ENCODE measurements at places on chromosomes 11 and 22. TPM values are rescaled to one million over a fixed set of nuclear protein-coding genes. Genes with fewer than 3 reads are reported as not detected.
A peak's percentile ranks its signal among the peaks of the same experiment; 100 is the strongest.

GRCh38 chr11:7538466-7539454 is 25.0 kb downstream of the PPFIBP2 start:
- no peak for DNase-seq
- H3K27me3 ChIP-seq = peaks cover 15% of the 10 kb centered on the region
- no peaks in the 10 kb centered on the region for H3K36me3 ChIP-seq
- H3K4me1 ChIP-seq = peaks cover 11% of the 10 kb centered on the region

- DNase-seq = no peak
- no peak overlapping the region for H3K27ac ChIP-seq
- H3K4me1 ChIP-seq = peaks cover 25% of the 10 kb centered on the region
- H3K36me3 ChIP-seq = no peaks in the 10 kb centered on the region
These were observed 230.7 kb downstream of the FAT3 start for GRCh38 chr11:92455210-92455790.

DNA sequence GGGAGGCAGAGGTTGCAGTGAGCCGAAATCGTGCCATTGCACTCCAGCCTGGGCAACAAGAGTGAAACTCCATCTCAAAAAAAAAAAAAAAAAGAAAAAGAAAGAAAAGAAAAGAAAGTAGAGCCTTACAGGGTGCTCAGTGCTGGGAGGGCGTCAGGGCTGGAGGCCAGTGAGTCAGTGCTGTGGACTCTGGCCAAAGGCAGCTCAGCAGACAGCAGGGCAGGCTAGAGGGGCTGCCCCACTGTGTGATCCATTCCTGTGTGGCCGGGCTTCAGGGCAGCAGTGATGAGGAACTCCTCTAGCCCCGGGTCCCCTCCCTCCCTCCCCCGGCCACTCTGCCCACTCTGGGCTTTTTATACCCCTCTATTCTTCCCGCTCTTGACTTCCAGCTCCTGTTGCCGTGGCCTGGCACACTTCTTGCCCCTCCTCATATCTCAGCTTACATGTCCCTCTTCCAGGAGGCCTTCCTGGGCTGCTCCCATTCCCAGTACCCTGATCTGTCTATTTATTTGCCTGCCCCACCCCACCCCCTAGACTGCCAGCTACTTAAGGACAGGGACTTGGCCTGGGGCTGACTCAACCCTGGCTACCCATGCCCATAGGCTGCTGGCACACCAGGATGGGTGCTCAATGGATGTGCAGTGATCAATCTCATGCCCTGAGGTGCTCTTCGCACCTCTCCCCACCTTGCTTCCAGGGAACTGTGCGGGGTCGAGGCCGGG is 10.1 kb downstream of the SYT12 start:
- peaks cover 5% of the 10 kb centered on the region for H3K4me1 ChIP-seq
- no peak overlapping the region for H3K4me3 ChIP-seq

GRCh38 chr11:105357146-105357545 is 217.6 kb upstream of the CARD18 start:
- H3K27me3 ChIP-seq = no peaks in the 10 kb centered on the region
- no peak for DNase-seq
- H3K4me3 ChIP-seq = no peak overlapping the region
- no peak overlapping the region for H3K27ac ChIP-seq
- H3K36me3 ChIP-seq = no peaks in the 10 kb centered on the region

GRCh38 chr11:101748572-101749344 is 165.0 kb upstream of the TRPC6 start:
- DNase-seq = no peak
- peaks cover 49% of the 10 kb centered on the region for H3K27me3 ChIP-seq
- peaks cover 15% of the 10 kb centered on the region for H3K4me1 ChIP-seq
- no peaks in the 10 kb centered on the region for H3K36me3 ChIP-seq
- no peak overlapping the region for H3K4me3 ChIP-seq

DNA sequence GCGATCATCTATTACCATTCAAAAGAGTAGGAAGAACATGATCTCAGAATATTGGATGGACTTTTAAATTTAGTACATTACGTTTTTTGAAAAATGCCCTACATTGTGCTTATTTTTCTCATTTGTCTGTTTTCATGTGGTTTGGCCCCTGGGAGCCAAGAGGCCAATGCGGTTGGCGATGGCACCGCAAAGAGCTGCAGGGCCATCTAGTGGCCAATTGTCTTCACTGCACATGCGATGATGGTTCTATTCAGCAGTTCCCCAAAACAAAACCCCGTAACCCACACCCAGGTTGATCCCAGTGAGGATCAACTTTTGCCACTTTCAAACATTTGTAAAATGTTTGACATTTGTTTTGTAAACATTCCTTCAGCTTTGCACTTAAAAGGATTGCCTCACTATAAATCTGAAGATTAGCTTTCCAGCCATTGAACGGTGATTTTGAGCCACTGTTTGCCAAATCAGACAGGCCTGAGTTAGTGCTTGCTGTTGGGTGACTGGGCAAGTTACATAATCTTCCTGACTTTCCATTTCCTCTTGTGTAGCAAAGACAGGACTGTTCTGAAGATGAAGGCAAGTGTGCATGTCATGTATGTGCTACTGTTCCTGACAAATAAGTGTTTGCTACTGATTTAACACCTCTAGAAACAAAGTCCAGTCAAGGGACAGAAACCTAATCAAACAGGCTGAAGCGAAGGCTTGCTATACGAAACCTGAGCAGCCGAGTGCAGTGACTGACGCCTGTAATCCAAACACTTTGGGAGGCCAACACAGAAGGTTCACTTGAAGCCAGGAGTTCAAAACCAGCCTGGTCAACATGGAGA is 29.2 kb upstream of the XBP1 start:
- DNase-seq = peak; percentile 62
- H3K4me3 ChIP-seq = no peak overlapping the region
- H3K4me1 ChIP-seq = peaks cover 11% of the 10 kb centered on the region
- H3K27ac ChIP-seq = no peak overlapping the region
- no peaks in the 10 kb centered on the region for H3K36me3 ChIP-seq
- H3K27me3 ChIP-seq = no peaks in the 10 kb centered on the region

GRCh38 chr11:3207526-3208189 is 11.0 kb downstream of the MRGPRG start:
- no peaks in the 10 kb centered on the region for H3K36me3 ChIP-seq
- H3K4me3 ChIP-seq = no peak overlapping the region
- H3K27ac ChIP-seq = no peak overlapping the region
- H3K4me1 ChIP-seq = no peaks in the 10 kb centered on the region

DNA sequence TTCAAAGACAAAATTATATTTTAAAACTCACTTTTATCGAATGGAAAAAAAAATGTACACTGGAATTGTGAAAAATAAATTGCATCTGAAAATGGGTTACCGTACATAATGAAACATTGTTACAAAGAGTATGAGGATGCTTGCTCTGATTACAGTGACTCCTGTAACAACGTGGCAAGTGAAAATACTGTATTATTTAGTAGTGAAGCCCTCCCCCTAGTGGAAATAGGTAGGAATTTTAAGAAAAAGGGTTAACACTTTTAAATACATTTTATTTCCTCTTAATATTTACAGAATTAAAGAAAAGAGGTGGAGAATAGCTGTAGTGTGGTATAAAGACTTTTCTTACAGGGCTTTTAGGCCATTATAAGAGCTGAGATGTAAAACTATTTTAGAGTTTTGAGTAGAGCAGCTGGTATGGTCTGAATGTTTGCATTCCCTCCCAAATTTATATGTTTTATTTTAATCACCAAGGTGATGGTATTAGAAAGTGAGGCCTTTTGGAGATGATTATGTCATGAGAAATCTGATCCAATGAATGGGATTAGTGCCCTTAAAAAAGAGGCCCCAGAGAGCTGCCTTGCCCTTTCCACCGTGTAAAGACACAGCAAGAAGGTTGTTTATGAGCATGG is 25.2 kb downstream of the FAM76B start:
- no peaks in the 10 kb centered on the region for H3K27me3 ChIP-seq
- H3K4me3 ChIP-seq = no peak overlapping the region
- H3K36me3 ChIP-seq = no peaks in the 10 kb centered on the region
- no peak for DNase-seq
- H3K27ac ChIP-seq = no peak overlapping the region

The RFPL3 gene
- not detected for total RNA-seq

- H3K27me3 ChIP-seq = peaks cover 48% of the 10 kb centered on the region
- H3K4me1 ChIP-seq = peaks cover 2% of the 10 kb centered on the region
- no peak overlapping the region for H3K27ac ChIP-seq
- H3K4me3 ChIP-seq = no peak overlapping the region
These were observed 883.5 kb downstream of the OPCML start for GRCh38 chr11:132648851-132649250.

The GLYATL1 gene
- total RNA-seq = 25.3 TPM

DNA sequence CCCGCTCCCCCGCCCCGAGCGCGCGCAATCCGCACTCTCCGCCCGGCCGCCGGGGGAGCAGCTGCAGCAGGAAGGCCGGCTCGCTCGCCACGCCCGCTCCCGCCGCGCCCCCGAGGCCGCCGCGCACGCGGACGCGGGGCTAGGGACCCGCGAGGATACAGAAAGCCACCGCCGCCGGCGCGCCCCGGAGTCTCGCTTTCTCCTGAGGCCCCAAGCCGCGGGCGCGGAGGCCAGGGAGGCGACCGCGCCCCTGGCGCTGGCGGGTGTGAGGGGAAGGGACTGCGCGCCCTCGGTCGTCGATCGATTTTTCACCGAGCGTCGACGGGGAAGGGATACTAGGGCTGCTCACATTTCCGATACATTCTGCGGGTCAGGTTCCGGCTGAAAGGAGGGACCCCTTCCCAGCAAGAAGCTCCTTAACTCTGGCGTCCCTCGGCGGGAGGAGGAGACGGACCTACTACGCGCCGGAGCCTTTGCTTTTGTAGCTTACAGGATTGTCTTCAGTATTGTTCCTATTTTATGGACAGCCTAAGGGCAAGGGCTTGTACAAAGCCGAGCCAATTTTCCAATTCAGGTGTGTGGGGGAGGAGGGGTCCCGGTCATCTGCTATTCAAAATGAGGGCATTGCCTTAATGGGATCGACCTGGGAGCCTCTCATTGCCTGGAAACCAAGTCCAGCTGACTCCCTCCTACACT is 416 bp upstream of the GAB2 start:
- H3K27ac ChIP-seq = peak overlapping the region; percentile 98
- peaks cover 33% of the 10 kb centered on the region for H3K4me1 ChIP-seq
- peak; percentile 90 for DNase-seq

All from progenitor cell of endocrine pancreas (in vitro differentiated cells).